ENCODE measurements at places on chromosomes 12 and 14.

DNA sequence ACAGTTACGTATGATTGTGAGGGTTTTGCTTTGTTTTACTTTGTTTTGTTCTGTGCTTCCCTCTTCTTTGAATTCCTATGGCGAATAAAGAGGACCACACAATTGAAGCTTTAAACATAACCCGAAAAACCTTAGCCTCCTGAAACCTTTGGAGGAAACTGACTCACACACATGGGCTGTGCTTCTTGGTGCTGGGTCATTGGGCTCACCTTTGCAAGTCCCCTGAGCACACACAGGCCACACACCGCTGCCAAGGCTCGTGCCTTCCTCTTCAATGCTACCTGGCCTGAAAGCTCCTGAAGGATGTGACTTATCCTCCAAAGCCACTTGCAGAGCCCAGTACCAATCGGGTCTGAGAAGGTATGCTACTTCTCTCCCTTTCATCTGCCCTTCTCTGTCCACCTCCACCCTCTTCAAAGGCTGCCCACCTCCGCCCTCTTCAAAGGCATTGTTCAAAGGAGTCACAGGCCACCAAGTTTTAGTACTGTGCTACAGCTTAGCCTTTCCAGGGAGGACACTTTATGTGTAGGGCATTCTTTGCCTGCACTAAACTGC lies 114.6 kb downstream of the FOXN3 start:
- DNase-seq, result no peak

- no peak for DNase-seq
Measured at GRCh38 chr14:77105145-77105939, 7.3 kb downstream of the CIPC start.

DNA sequence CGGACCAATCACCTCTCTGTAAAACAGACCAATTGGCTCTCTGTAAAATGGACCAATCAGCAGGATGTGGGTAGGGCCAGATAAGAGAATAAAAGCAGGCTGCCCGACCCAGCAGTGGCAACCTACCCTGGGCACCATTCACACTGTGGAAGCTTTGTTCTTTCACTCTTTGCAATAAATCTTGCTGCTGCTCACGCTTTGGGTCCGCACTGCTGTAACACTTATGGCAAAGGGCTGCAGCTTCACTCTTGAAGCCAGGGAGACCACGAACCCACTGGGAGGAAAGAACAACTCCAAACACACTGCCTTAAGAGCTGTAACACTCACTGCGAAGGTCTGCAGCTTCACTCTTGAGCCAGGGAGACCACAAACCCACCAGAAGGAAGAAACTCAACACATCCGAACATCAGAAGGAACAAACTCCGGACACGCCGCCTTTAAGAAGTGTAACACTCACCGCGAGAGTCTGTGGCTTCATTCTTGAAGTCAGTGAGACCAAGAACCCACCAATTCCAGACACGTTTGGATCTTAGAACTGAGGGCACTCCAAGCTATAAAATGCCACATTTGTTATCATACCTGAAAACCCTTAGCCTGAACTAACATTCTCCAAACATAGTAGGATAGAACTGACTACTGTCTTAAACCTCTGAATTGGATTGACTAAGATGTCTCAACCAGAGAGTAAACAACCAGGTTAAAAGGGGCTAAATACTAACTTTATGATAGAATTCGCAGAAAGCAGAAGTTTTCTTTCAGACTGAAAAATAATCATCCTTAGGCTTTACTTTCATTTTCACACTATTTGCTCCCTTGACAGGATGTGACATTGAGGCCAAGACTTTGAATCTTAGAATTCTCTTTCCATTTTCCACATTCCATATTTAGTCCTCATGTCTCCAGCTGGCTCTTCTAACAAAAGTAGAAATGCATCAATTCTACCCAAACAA lies 33.6 kb downstream of the CDKL1 start:
- no peak for DNase-seq

DNA sequence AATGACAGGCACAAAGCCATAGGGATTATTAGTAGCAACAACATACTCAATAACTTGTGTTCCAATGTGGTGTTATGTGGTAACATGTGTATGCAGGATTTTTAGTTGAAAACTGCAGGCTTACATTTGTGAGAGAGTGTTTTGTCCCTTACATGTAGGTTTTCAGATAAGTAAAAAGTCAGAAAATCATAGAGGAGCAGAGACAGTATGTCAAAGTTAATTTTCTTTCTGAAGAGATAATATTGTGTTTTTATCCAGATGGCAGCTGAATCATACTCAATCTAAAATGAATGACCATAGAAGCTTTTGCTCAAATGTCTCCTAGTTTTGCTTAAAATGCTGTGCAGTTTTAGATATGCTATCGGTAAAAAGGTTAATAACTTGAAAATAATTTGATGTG lies 277.0 kb downstream of the TRHDE start:
- no peak for DNase-seq

GRCh38 chr12:113201187-113202177 lies 16.0 kb downstream of the RITA1 start:
- no peak for DNase-seq

- DNase-seq, result peak; percentile 35
Measured at GRCh38 chr12:54017878-54018467, 9.2 kb downstream of the HOXC8 start.

- DNase-seq, result no peak
Measured at GRCh38 chr12:107518868-107519267, 166.7 kb upstream of the PWP1 start.

All from stimulated activated CD8-positive, alpha-beta memory T cell treated with anti-CD3 and anti-CD28 coated beads, Interleukin-7, amount 100 ng/mL, for 1 hour (primary cell).